A549 treated with CpdA at 1 μM for 4 hours (cell line): ENCODE measurements at places on chromosomes 5 and 9. TPM values are rescaled to one million over a fixed set of nuclear protein-coding genes. Genes with fewer than 3 reads are reported as not detected.

The SOHLH1 gene
- total RNA-seq, result 0.07 to 0.09 TPM in 2 of 5 replicates, not detected in the others

The FOXD4 gene
- 0.29 to 0.59 TPM (median 0.53 TPM) in 5 replicates for total RNA-seq

The C9orf50 gene
- not detected in 5 replicates for total RNA-seq

The LHX6 gene
- total RNA-seq, result 0.22 to 0.45 TPM (median 0.27 TPM) in 5 replicates

The HMMR gene
- 23.3 to 36.2 TPM (median 26.7 TPM) in 5 replicates for total RNA-seq

The NTNG2 gene
- total RNA-seq, result 1.8 to 5.9 TPM (median 2.8 TPM) in 5 replicates

The NR5A1 gene
- total RNA-seq, result 0.08 TPM in 1 of 5 replicates, not detected in the others

The PCDHB3 gene
- 0.02 to 0.06 TPM (median 0.05 TPM) in 3 of 5 replicates, not detected in the others for total RNA-seq

The CTXN3 gene
- total RNA-seq, result not detected in 5 replicates

The SLC24A2 gene
- not detected in 5 replicates for total RNA-seq

The RMRP gene
- total RNA-seq, result 3.1 to 22.0 TPM (median 11.8 TPM) in 4 of 5 replicates, not detected in the other

The CD14 gene
- 3.6 to 5.6 TPM (median 4.4 TPM) in 5 replicates for total RNA-seq

The TPPP gene
- 4.7 to 5.2 TPM (median 4.9 TPM) in 5 replicates for total RNA-seq

The SLC1A1 gene
- total RNA-seq, result 1.3 to 1.7 TPM (median 1.5 TPM) in 5 replicates

The AGXT2 gene
- total RNA-seq, result not detected in 5 replicates

The IL3 gene
- not detected in 5 replicates for total RNA-seq

The STPG3 gene
- not detected in 5 replicates for total RNA-seq

The CCDC192 gene
- not detected in 5 replicates for total RNA-seq

The GPR150 gene
- 0.07 to 0.15 TPM (median 0.08 TPM) in 4 of 5 replicates, not detected in the other for total RNA-seq

The PALM2AKAP2 gene
- 0.06 to 0.55 TPM (median 0.37 TPM) in 5 replicates for total RNA-seq

The GRXCR2 gene
- total RNA-seq, result not detected in 5 replicates

The BNIP1 gene
- total RNA-seq, result 15.0 to 18.7 TPM (median 16.8 TPM) in 5 replicates

The CCDC152 gene
- total RNA-seq, result not detected in 5 replicates

The HNRNPAB gene
- 318 to 343 TPM (median 328 TPM) in 5 replicates for total RNA-seq

The GNAQ gene
- 14.1 to 17.2 TPM (median 16.7 TPM) in 5 replicates for total RNA-seq
